Activated naive CD8-positive, alpha-beta T cell treated with anti-CD3 and anti-CD28 coated beads for 36 hours (primary cell): ENCODE measurements at places on chromosomes 2 and 18. TPM values are rescaled to one million over a fixed set of nuclear protein-coding genes. Genes with fewer than 3 reads are reported as not detected.

- no peak for DNase-seq
Measured at GRCh38 chr2:112012556-112012955, 42.5 kb upstream of the TMEM87B start.

DNA sequence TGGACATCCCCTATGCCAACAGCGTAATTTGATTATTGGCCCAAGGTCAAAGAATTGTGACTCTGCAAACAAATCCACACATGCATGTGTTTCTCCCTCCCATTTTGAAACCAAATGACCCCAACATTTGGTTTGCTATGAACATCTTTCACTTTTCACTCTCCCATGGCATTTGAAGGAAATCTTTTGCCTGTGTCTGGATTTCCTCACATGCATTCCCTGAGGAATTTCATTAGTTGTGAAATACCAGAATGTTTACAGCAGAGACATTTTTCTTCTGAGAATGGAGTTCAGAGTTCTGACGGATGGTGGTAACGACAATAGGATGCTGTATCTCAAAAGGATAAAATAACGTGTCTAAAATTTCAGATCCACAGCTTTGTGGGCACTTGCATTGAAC lies 60.3 kb upstream of the LMAN1 start:
- DNase-seq = no peak

GRCh38 chr2:181642086-181642485 lies 14.8 kb downstream of the CERKL start:
- no peak for DNase-seq

- DNase-seq = no peak
Measured at GRCh38 chr18:50451100-50451842, 76.4 kb downstream of the SKA1 start.

- DNase-seq = no peak
Measured at GRCh38 chr18:64416990-64417389, 268.1 kb upstream of the LINC00305 start.

DNA sequence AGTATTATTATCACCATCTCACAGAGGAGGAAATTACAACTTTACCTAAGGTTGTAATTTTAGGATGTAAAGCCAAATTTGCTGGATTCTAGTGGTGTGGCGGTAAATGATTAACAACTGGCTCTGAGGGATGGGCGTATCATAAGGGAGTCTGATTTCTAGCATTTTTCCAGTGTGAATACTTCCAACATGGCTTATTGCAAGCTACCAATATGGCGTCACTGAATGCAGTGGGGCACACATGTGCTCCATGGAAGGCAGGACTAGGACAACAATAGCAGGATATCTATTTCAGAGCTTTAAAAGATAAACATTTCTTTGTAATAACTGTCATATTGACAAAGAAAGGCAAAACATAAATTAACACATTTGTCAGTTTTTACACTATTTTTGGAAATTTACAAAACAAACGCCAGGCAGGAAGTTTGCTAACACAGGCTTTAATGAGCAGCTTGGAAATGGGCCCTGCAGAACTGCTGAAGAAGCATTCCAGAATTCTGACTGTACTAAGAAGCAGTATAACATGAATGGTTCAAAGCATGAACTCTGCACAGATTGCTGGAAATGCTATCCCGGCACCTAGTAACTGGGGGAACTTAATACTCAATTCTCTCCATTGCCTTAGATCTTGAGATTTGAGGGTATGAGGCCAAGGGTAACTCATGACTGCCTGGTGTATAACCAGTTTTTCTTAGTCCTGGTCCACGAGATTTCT lies 439.3 kb upstream of the MAP2 start:
- DNase-seq = no peak

GRCh38 chr2:238811293-238811692 lies 36.6 kb upstream of the TWIST2 start:
- DNase-seq = no peak

DNA sequence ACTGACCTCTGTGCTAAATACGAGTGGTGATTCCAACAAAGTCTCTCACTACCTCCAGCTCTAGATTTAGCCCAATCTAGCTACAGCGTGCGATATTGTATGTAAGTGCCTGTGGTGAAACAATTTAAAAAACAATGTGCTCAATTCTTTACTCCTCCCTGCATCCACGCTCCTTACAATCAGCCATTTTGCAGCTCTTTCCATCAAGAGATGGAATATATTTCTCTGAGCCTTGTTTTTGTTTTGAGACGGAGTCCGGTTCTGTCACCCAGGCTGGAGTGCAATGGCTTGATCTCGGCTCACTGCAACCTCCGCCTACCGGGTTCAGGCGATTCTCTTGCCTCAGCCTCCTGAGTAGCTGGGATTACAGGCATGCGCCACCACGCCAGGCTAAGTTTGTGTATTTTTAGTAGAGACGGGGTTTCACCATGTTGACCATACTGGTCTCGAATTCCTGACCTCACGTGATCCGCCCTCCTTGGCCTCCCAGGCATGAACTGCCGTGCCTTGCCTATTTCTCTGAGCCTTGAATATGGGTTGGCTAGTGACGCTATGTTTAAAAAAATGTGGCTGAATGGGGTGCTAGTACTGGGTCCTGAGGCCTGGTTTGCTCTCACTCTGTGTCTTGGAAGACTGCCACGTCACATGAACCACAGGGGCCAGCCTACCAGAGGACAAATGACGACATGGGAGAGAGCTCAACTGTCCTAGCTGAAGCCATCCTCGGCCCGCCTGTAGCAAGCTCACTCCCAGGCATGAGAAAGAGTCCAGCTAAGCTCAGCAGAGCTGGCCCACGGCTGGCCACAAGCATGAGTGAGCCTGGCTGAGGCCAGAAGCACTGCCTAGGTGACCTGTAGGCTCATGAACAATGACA lies 14.8 kb downstream of the WDFY1 start:
- no peak for DNase-seq

DNA sequence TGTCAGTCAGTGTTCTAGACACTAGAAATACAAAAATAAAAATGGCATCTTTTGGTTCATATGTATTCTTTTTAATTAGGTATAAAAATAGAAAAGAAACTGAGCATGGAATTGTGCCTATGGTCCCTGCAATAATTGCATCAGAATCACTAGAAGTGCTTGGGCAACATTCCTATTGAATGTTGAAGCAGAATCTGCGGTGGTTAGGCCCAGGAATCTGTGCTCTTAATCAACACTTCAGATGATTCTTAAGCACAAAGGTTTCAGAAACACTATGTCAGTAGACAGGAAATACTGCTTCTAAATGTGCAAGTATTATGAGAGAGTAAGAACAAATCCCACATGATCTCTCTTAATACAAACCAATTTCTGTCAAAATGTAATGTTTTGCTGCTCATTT lies 20.3 kb upstream of the RBBP8 start:
- DNase-seq = no peak

GRCh38 chr2:212548455-212548819 lies 9.8 kb upstream of the ERBB4 start:
- DNase-seq = no peak

DNA sequence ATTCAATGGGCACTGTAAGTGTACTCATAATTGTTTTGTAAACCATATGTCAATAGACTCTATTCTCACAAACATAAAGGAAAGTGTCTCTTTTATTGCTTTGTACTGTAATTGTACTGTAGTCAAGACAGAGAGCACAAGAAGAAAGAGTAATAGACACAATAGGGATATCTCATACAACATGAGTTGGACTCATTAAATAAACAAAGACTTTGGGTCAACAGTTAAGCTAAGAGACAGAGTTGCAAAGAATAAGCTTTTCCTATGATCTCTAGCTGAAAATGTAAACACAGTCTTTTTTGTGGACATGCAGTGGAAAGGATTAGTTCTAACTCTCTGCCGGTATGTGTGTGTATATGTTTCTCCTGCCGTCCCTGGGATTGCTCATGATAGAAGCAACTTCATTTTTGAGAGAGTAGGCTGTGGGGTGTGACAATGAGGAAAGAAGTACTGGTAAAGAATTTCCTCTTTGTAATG lies 13.9 kb upstream of the KYNU start:
- no peak for DNase-seq

DNA sequence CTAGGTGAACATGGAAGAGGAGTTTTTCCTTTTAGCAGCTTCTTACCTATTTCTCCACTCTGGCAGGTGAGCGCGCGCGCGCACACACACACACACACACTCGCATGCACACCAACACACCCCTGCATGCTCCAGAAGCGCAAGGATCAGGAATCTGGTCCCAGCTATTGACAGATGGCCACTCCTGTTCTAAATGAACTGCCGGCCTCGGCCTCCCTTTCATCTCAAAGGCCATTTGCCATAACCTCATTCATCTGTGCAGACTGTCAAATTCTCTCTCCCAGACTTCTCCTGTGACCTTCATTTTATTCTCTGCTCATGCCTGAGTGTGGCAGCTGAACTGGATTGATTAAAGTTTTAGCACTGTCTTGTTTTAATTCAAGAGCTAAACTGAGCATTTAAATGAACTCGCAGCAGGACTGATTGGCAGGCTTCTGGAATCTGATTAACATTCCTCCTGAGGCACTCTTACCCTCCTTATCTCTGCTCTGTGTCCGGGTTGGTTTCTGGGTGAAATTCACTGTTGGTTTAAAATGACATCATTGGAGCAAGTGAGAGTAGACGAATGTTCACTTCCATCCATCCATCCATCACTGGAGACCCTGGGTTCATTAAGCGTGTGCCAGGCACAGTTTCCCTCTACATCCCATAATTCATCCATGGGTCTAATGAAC lies 58.8 kb downstream of the FECH start:
- no peak for DNase-seq

ARHGAP28 gene
- not detected for total RNA-seq

DCDC2C gene
- not detected for total RNA-seq

SIX3 gene
- not detected for total RNA-seq

ECEL1 gene
- 0.12 TPM for total RNA-seq

SP140 gene
- total RNA-seq = 46.8 TPM

CHRNG gene
- total RNA-seq = not detected

C2orf78 gene
- not detected for total RNA-seq
